ENCODE measurements at places on chromosomes 4 and X. TPM values are rescaled to one million over a fixed set of nuclear protein-coding genes. Genes with fewer than 3 reads are reported as not detected.

The STK32B gene
- polyA plus RNA-seq, result 2.0 TPM

The TEX13B gene
- polyA plus RNA-seq, result not detected

The ODAPH gene
- polyA plus RNA-seq, result 0.10 TPM

The SCML2 gene
- 0.63 TPM for polyA plus RNA-seq

The CNGA1 gene
- polyA plus RNA-seq, result 0.27 TPM

The CRLF2 gene
- polyA plus RNA-seq, result not detected

- DNase-seq, result peak; percentile 52
Observed at GRCh38 chr4:74794382-74795010, at the start of gene BTC. Gene BTC, minus strand, starts transcription at chr4:74794523. Its CDS starts 198 bp downstream, at chr4:74794325.

DNA sequence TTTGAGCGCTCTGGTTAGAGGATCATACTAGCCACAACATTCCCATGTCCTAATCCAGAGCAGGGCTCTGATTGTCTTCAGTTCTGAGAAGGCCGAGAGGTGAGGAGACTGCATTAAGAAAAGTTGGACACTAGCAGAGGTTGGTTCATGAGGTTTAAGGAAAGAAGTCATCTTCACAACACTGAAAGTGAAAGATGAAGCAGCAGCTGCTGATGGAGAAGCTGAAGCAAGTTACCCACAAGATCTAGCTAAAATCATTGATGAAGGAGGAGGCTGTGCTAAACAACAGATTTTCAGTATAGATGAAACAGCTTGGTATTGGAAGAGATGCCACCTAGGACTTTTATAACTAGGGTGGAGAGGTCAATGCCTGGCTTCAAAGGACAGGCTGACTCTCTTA lies 36.8 kb downstream of the RAP1GDS1 start:
- no peak for DNase-seq

DNA sequence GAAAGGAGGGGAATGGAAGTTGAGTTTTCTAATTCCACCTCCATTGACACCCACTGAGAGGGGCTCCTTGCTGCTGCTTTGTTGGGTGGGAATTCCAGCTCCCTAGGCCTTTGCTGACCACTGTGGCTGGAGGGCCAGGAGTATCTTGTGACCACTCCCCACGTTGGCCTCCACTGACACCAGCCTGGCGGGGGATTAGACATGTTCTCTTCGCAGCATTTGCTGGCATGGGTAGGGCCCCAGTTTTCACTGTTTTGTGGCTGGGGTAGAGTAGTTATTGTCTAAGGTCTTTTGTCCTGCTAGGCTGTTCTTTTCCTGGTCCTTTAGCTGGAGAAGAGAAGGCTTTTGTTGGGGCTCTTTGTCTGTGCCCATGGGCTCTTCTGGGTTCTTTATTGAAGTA lies 116.7 kb downstream of the CDKL5 start:
- DNase-seq, result no peak

- DNase-seq, result no peak
Observed at GRCh38 chr4:53781629-53782457, 190.6 kb upstream of the LNX1 start.

- DNase-seq, result no peak
Observed at GRCh38 chr4:45855857-45856256, 268.0 kb downstream of the GABRG1 start.

GRCh38 chr4:92129408-92129994 lies 174.3 kb upstream of the GRID2 start:
- no peak for DNase-seq

Measured in mammary epithelial cell (primary cell).